ENCODE measurements at places on chromosomes 16 and 17.

GRCh38 chr17:65292430-65292829 is 155.3 kb downstream of the RGS9 start:
- DNase-seq, result no peak

- no peak for DNase-seq
Observed at GRCh38 chr17:17400566-17401184, 76.1 kb upstream of the MED9 start.

- DNase-seq, result no peak
Observed at GRCh38 chr17:43020030-43020621, 2.1 kb downstream of the VAT1 start.

DNA sequence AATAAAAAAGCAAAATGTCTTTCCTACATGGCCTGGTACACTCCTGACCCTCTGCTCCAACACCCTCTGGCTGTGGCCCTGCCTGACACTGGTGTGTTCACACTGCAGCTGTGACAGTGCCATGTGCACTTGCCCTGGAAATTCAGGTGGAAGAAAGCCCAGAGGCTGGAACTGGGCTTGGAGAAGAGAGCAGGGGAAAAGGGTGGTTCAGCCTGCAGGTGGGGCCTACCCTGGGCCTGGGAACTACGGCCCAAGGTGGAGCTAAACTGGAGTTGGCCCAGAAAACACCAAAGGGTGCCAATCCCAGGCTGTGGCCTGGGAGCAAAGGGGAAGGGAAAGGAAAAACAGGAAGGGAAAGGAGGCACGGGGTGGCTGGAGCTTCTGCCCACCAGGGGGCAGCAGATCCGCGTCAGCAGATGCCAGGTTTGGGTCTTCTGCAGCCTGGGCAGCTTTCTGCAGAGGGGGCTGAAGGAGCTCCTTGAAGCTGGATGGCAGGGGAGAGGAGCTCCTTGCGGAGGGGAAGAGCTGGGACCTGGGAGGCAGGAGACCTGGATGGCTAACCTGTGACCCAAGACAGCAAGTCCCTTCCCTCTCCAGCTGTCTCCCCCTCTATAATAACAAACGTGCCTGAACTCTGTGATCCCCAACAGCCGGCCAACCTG is 15.4 kb upstream of the CTCF start:
- DNase-seq, result peak; percentile 73

DNA sequence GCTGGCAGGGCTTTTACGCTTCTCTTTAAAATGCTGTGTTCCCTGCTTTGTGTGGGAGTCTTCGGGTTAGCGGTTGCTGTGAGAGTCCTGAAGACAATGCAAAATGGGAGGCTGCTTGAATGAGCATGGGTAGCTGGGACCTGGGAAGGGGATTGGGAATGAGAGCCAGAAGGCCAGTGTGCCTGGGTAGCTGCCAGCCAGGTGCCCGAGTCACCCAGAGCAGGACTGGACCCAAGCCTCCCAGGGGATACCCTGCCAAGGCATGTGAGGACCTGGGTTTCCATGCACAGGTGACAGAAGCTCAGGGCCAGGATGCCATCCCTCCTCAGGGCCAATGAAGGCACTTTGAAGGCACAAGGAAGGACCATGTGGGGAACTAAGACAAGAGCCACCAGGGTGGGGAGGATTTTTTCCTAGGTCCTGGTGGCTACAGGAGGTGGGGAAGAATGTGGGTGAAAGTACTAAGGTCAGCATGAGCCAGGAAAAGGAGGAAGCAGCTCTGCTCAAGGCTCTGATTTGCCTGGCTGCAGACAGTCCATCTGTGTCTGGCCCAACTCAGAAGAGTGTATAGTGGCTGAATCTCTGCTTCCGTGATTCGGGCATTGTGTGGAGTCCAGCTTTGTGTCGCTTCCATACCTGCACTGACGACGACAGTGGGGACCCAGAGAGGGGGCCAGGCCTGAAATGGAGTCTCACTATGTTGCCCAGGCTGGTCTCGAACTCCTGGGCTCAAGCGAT is 20.5 kb downstream of the TMEM94 start:
- no peak for DNase-seq

DNA sequence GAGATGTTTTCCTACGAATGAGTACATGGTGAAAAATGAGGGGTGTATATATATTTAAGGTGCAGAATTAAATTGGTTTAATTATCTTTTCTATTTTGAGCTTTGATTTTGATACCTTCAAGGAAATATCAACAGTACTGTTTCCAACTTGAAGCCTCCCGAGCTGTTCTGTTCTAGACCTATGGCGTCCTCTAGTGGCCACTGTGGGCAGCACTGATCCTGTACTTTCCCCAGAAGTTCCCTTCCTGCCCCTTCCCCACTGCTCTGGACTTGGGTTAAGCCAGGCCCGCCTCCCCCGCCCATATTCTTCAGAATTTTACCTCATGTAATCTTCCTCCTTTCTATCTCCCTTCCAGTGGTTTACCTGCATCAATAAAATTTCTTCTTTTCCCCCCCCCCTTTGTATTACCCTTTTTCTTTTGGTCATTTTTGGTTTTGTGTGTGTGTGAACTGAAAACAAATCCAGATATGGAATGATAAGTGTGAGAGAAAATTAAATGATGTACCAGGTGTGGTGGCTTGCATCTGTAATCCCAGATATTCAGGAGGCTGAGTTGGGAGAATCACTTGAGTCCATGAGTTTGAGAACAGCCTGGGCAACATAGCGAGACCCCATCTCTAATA is 1643.5 kb downstream of the TP53TG3F start:
- DNase-seq, result no peak

- DNase-seq, result no peak
Observed at GRCh38 chr16:3696425-3697218, 20.7 kb downstream of the TRAP1 start.

DNA sequence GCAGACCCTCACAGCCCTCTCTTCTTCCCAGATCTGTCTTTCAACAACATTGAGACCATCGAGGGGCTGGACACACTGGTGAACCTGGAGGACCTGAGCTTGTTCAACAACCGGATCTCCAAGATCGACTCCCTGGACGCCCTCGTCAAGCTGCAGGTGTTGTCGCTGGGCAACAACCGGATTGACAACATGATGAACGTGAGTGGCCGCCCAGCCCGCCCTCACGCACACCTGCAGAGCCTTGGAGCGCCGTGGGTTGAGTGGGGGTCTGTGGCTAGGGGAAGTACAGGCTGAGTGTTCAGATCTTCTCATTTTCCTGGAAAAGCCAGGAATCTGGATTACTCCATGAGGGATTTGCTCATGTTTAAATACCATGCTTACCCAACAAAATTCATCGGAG is 15.2 kb downstream of the DRC3 start:
- DNase-seq, result no peak
